ENCODE measurements at places on chromosomes 1 and 21. TPM values are rescaled to one million over a fixed set of nuclear protein-coding genes. Genes with fewer than 3 reads are reported as not detected.

GRCh38 chr1:152110365-152110859 lies 4.8 kb downstream of the TCHH start:
- H3K27me3 ChIP-seq = peaks cover 83% of the 10 kb centered on the region
- H3K27ac ChIP-seq = no peak overlapping the region
- no peak overlapping the region for H3K4me3 ChIP-seq
- no peaks in the 10 kb centered on the region for H3K4me1 ChIP-seq

FGGY gene
- 5.6 TPM for total RNA-seq

- DNase-seq = no peak
- no peaks in the 10 kb centered on the region for H3K36me3 ChIP-seq
- H3K27me3 ChIP-seq = no peaks in the 10 kb centered on the region
- no peaks in the 10 kb centered on the region for H3K4me1 ChIP-seq
Measured at GRCh38 chr1:51210055-51210454, 26.0 kb upstream of the RNF11 start.

NTNG1 gene
- 0.12 TPM for total RNA-seq

PLA2G2D gene
- not detected for total RNA-seq

PMF1 gene
- total RNA-seq = 106 TPM

DNA sequence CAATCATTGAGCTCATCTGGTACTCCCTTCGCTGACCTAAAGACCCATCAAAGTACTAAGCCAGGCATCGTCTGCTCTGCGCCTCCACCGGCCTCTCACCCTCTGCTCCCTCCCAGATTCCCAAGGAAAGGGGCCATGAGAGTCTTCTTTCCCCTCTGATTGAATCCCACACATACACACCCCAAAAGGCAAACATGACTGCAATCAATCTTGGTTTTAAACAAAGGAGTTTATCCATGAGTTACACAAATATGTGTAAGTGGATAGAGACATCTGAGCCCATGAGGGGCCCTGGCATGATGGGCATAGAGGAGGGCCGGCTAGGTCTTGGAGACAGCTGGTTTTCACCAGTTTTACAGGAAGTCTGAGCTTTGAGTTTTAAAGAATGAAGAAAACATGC lies 50.9 kb downstream of the CAPN2 start:
- peaks cover 6% of the 10 kb centered on the region for H3K4me1 ChIP-seq
- no peak for DNase-seq
- H3K27ac ChIP-seq = no peak overlapping the region
- H3K36me3 ChIP-seq = peaks cover 9% of the 10 kb centered on the region
- no peak overlapping the region for H3K4me3 ChIP-seq

SLC22A15 gene
- 2.7 TPM for total RNA-seq

KRTAP19-1 gene
- total RNA-seq = not detected

USH2A gene
- 0.24 TPM for total RNA-seq

GRCh38 chr1:165759095-165759494 lies 9.6 kb downstream of the TMCO1 start:
- no peaks in the 10 kb centered on the region for H3K4me1 ChIP-seq
- no peaks in the 10 kb centered on the region for H3K27me3 ChIP-seq
- no peak overlapping the region for H3K4me3 ChIP-seq
- DNase-seq = no peak
- H3K36me3 ChIP-seq = peaks cover 12% of the 10 kb centered on the region
- H3K27ac ChIP-seq = no peak overlapping the region

- H3K27ac ChIP-seq = peak overlapping the region; percentile 95
- DNase-seq = no peak
- no peaks in the 10 kb centered on the region for H3K36me3 ChIP-seq
- peaks cover 92% of the 10 kb centered on the region for H3K4me1 ChIP-seq
Measured at GRCh38 chr1:164587617-164588501, 28.9 kb downstream of the PBX1 start.

Measured in cardiac muscle cell (in vitro differentiated cells and primary cell).